ENCODE measurements at places on chromosomes 1 and 21.
A peak's percentile ranks its signal among the peaks of the same experiment; 100 is the strongest.

DNA sequence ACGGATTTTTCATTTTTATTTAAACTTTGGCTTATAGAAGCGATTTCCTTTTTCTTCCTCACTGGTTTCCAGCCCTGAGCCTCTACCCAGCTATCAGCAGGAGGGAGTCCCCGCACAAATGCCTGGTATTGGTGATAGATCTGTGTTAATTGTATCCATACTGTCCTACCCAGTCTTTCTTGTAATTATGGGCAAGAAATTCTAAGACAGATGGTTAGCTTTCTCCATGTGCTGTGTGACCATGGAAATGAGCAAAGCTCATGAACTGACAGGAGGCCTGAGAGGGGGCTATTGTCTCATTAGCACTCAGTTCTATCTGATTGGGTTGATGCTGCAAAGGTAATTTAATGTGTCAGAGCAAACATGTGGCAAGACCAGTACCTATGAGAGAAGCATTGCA is 108.1 kb upstream of the IVNS1ABP start:
- DNase-seq, result no peak

- DNase-seq, result no peak
These were observed 270.2 kb downstream of the DISC1 start for GRCh38 chr1:231896806-231897205.

- no peak for DNase-seq
These were observed 26.4 kb downstream of the TIAM1 start for GRCh38 chr21:31317688-31318087.

- no peak for DNase-seq
These were observed 345.8 kb downstream of the KIF26B start for GRCh38 chr1:245500546-245500945.

- no peak for DNase-seq
These were observed 13.5 kb upstream of the TEKT2 start for GRCh38 chr1:36070349-36070748.

- peak; percentile 46 for DNase-seq
These were observed 6.1 kb downstream of the ADAMTS4 start for GRCh38 chr1:161192476-161193465.

DNA sequence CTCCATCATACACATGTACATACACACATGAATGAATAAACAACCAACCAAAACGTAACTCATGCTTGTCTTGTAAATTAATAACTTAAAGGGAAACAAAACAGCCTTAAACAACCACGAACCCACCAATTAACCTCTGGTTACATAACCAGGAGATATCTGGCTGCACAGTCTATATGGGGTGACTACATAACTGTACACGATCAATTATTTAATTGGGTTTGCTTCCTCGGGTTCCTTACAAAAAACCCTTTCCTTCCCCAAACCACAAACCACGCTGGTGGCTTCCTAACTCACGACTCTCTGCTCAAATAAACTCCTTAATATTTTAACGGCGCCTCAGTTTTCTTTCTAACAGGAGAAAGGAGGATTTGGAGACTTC is 744 bp downstream of the ZNF670 start:
- no peak for DNase-seq

DNA sequence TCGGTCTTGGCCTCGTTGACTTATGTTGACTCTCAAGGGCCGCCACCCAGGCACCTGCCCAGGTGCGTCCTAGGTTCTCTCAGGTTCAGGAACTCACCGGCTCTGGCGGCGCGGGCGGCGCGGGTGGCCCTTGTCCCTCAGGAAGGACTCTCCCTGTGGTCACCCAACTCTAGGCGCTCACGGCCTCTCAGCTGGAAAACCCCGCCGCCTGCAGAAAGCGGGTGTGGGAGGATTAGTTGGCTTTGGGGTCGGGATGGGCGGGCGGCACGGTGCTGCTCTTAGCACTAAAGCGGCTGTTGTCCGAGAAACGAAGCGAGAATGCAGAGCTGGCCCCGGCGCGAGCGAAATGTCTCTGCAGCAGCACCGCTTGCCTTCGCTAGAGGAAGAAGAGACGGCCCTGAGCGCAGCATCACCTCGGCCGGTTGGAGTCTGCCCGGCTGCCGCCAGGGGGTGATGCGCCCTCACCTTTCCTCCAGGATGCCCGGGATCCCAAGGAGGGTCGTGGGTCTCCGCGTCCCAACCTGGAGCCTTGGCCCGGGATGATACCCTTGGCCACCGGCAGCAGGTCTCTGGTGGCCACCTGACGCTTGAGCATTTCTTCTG is 8.1 kb upstream of the TADA1 start:
- DNase-seq, result peak; percentile 10

GRCh38 chr1:113931451-113931851 is 2.3 kb downstream of the HIPK1 start:
- no peak for DNase-seq

- no peak for DNase-seq
These were observed 2.0 kb downstream of the EFHD2 start for GRCh38 chr1:15411593-15412137.

DNA sequence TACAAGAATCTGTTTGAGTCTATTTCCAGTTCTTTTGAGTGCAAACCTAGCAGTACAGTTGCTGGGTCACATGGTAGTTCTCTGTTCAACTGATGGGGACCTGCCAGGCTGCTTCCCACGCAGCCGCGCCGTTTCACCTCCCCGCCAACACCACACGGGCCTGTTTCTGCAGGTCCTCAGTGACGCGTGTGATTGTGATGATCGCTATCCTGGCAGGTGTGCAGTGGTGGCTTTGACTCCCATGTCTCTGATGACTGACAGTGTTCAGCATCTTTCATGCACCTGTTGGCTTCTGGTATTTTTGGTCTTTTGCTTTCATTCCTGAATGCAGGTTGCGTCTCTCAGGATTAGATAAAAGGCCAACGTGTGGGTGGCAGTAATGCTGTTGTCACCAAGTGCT is 41.6 kb downstream of the FAAP20 start:
- DNase-seq, result no peak

DNA sequence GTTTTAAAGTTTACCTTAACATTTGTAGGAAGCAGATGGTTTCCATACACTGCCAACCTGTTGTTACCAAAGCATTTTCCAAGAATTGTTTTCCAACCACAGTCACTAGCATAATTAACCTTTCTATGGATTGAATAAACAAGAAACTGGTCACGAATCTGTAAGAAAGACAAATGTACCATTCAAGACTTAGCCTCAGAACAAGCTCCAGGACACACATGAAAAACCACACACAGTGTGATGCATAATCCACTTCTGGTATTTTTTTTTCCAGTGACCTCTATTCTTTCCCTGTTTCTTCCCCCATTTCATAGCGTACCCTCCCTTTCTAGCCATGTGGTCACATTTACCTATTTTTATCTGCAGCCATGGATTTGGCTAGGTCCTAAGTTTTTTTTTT is 29.6 kb upstream of the C1orf87 start:
- no peak for DNase-seq

GRCh38 chr1:159939678-159940002 is 5.8 kb downstream of the IGSF9 start:
- DNase-seq, result no peak

DNA sequence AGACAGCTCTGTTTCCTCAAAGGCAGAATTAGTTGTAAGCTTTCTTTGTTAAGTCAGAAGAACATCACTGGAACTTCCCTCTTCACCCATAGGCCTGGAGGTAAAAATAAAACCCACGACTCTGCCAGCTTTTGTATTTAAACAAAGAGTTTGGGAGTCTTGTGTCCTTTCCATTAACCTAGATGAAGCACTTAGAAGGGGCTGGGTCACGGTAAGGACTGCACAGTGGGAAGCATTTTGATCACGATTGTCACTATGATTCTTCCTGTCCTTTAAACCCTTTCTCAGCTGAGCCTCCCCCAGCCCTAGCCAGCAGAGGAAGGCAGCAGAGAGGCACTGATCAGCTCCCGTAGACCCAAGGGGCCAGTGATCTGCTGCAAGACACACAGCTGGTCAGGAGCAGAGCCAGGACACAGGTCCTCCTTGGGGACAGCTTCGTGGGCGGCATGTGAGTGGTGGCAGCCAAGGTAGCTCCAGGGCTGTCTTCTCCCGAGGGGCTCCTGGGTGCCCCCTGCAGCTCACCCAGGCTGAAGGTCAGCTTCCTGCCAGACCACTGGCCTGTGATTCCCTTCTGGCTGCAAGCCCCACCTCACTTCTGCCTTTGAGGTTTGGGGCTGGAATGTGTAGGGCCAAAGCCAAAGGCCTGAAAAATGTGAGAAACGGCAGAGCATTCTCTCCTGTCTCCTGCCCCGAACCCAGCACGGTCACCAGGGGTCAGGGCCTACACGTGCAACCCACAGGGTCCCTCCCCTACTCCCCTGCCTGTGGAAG is 4.0 kb upstream of the LAPTM5 start:
- DNase-seq, result no peak

DNA sequence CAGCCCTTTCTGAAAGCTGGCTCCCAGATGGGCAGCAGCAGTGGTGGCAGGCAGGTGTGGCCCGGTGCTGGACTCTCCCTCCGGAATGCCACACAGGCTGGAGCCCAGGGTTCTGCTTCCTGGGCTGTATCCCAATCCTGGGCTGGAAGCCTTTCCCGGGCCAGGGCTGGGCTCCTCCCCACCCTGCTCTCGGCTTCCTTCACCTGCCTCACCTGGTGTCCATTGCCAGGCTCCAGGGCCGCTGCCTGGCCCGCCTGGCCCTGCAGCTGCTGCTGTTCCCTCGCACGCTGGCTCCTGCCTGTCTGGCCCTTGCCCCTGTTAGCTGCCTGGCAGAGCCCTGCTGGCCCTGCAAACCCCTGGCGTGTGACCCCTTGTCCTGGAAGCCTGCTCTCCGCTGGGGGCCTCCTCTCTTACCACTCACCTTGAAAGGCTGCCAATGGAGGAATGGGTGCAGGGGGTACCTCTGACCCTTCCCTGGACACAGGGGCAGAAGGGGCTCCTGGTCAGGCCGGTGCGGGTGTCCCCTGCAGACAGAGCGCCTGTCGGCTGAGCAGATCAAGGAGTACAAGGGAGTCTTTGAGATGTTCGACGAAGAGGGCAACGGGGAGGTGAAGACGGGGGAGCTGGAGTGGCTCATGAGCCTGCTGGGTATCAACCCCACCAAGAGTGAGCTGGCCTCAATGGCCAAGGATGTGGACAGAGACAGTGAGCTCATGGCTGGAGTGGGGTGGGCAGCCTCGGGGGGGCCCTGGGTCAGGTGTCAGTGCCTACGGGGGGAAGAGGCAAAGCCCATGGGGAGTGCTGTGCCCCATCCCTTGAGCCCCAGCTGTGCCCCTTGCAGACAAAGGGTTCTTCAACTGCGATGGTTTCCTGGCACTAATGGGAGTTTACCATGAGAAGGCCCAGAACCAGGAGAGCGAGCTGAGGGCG is 1.1 kb downstream of the CALML6 start:
- no peak for DNase-seq

- DNase-seq, result no peak
These were observed 132.2 kb upstream of the HOOK1 start for GRCh38 chr1:59682396-59683080.

GRCh38 chr1:114320586-114320985 is 166.9 kb upstream of the SYT6 start:
- no peak for DNase-seq

DNA sequence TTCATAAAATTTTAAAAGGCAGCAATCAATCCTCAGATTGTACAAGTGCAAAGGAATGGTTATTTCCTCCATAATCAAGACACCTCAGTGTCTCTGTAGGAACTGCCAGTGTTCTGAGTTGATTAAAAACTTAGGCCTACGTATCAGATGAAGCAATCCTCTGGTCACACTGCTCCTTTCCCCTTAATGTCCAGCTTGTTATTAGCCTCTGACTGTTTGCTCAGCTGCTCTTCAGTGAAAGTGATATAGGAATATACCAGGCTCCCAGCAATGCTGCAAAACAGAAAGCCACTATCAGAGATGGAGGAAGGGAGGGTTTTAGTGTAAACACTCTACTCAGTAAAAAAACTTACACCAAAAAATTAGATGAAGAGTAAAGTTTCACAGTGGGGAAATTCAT is 49.8 kb downstream of the SLC35D1 start:
- no peak for DNase-seq

DNA sequence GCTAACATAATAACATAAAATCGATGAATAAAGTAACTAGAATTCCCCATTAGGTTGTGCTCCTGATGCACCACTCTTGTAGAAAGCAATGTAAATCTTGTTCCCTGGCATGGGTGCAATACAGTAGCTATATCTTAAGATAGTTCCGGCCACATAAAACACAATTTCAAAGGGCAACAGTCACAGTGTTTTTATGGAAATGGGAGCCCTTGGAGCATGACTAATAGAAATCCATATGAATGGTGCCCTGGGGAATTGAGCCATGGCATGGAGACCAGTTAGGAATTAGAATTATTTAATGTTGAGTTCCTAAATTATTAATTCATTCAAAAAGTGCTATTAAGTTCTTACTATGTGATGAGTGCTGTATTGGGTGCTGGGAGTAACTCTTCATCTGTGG is 118.7 kb downstream of the KCNK2 start:
- no peak for DNase-seq

DNA sequence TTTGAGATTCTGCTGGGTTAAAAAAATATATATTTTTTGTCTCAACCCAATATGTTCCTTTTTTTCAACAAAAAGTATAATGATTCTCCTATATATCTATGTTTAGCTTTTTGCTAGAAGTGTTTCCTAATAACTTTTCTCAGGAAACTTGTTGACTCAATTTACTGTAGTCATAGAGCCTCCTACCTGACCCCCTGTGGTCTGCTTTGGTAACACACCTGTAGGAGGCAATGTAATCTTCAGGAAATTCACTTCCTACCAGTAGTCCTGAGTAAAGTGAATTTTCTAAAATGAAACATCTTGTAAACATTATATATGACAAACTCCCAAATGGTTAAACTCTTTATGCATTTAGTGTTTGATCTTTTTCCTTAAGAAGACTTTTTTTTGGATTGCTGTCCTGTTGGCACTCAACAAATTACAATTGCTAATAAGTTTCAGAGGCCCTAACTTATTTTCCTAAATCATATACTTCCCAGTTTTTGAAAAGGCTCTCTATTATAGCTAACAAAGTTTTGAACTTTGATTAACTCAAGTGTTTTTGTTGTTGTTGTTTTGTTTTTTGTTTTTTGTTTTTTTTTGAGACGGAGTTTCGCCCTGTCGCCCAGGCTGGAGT is 118.3 kb downstream of the OLFML2B start:
- no peak for DNase-seq
